ENCODE measurements at places on chromosomes 2 and 18.

GRCh38 chr2:120737340-120738101 lies 1.9 kb downstream of the GLI2 start:
- no peak for DNase-seq

DNA sequence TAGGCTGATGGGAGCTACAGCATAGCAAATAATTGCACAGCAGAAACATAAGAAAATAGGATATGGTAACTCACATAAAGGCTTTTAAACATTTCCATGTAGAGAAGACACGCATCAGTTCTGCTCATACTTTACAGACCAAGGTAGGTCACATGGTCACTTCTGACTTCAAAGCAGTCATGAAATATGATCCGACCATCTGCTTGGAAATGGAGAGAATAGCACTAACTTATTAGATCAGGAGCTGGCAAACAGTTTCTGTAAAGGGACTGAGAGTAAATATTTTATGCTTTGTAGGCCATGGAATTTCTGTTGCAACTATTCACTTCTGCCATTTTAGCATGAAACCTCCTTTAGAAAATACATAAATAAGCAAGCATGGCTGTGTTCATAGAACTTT lies 936.6 kb upstream of the FANCL start:
- DNase-seq: no peak

DNA sequence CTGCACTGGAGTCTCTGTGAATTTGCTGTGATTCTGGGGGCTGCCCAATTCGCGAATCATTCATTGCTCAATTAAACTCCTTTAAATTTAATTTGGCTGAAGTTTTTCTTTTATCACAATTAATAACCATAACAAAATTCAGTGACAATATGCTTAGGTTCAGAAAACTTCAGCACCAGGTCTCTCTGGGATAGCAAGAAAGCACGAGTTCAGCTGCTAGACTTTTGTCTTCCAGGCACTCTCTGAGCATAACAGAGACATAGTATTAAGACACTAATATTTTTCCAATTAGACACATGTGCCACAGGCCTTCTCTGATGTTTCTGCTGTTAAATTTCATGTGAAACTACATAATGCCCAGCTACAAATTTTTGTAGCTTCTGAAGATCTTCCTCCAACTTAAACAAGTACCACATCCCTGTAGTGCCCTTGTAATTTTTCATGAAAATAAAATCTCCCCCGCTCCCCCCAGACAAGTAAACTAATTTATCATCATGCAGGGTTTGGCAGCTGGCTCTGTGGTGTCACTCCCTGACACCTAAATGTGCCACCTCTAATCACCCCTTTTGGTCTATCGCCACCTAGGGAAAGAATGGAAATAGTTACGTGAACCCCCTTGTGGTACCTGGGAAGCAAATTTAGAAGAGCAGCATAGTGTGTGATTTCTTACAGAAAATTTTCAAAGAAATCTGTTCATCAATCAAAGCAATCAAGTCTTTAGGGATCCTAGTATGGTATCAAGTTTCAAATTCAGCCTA lies 94.1 kb downstream of the CSRNP3 start:
- DNase-seq: no peak

DNA sequence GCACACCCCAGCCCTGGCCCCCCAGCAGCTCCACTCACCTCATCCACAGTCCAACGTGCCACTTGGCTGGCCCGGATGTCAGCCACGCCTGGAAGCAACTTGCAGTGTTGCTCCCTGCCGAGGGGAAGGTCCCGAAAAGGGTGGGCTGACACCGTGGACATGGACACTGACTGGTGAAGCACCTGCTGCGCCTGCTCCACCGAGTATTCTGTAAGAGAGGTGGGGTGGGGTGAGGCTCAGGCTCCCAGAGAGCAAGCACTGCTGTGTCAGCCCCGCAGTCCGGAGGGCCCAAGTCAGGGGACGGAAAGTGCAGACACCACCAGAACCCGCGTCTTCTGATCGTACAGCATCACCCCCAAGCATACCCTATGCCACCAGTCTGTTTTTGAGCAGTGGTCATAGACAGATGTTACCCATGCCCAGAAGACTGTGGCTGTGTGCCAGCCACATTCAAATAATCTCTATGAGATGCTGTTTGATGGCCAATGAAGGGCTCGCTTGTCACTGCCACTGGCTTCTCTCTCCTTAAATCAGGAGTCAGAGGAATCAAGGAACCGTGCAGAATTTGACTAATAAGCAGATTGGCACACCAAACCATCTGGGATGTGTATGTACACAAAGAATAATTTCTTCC lies 74.2 kb upstream of the TMEM200C start:
- no peak for DNase-seq

- no peak for DNase-seq
Measured at GRCh38 chr2:134366359-134366758, 112.5 kb downstream of the MGAT5 start.

DNA sequence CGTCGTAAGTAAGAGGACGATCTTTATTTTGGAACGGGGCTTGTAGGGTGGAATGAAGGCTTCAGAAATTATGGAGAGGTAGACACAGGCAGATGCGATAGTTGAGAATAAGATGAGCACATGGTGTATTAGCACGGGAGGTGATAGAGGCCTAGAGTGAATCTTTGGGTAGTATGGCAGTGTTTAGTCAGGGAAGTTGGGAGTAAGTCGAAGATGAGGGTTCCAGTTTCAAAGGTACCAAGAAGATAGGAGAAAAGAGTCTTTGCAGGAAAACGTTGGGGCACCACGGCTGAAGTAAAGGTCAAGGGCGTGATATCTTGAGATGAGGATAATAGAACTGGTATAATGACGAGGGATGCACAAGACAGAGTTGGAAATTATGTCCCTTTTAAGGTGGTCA lies 654 bp downstream of the PIK3C3 start:
- no peak for DNase-seq

DNA sequence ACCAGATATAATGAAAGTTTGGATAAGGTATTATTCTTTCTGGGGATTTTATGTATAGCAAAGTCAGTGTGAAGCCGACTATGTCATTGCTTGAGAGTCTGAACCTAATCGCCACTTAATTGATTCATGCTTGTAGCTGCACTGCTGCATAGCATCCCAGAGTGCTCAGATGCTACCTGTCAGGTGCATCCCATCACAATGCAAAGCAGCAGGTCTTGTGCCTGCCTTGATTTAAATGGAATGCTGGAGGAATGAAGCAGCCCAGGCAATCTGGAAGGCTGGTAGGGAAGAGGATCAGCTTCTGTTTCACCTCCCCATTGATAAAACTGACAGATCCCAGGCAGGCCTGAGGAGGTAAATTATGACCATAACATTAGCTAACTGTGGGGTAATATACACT lies 40.4 kb upstream of the ATIC start:
- DNase-seq: no peak

DNA sequence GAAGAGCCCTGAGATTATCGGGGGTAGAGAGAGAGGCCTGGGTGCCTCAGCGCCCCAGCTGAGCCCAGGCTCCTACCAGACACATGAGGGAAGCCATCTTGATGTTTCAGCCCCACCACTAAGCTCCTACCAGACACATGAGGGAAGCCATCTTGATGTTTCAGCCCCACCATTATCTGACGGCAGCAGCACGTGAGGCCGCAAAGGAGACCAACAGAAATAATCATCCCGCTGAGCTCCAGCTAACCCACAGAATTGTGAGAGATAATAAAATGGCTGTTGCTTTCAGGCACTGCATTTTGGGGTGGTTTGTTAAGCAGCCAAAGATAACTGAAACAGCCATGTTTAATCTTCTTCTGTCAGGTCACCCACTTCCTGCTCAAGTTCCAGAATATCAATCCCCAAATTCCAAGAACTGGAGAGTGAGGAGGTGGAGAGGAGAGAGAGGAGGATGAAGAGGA lies 29.3 kb upstream of the SOS1 start:
- DNase-seq: no peak

DNA sequence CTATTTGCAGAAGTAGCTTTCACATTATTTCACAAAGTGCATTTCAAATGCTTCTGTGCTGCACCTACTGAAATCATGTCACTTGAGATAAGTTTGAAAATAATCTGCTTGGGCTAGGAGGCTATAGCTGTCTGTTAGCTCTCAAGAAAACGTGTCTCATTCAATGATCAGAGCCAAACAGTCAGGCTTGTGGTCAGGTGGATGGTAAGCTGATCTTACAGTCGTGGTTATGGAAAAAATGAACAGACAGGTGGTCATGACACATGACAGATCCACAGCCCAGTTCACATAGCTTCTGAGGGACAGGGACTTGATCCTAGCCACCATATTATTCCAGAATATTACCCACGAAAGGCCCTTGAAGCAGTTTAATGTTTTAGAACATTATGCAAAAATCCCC lies 26.5 kb upstream of the RFX8 start:
- peak; percentile 35 for DNase-seq

DNA sequence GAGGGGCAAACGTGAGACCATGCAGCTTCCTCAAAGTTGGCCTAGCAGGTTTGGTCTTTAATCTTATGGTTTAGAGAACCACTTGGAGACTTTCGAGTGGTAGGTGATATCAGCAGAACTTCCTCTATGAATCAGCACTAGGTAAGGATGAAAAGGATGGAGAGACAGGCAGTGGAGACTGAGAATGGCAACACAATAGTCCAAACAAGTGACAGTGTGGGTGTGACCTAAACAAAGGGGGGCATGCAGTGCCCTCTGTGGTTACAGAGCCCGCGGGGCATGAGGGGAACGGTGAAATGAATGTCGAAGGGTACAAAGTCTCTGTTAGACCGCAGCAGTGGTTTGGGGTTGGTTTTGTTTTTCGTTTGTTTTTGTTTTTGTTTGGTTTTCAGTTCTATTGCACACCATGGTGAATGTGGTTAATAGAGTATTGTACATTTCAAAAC lies 143.9 kb downstream of the L3MBTL4 start:
- peak; percentile 36 for DNase-seq

DNA sequence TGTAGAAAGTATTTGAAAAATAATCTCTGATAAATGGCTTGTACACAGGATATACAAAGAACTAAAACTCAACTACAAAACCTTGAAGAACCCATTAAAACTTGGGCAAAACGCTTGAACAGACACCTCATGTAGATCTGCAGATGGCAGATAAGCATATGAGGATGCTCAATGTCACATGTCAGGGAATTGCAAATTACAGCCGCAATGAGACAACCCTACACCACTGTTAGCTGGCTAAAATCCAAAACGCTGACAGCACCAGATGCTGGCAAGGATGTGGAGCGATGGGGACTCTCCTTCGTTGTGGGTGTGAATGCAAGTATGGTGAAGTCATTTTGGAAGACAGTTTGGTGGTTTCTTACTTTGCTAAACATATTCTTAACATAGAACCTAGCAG lies 53.7 kb downstream of the SNTG2 start:
- no peak for DNase-seq

All from MV-4-11 (cell line).